ENCODE measurements at places on chromosomes 11 and 22.

GRCh38 chr22:44574640-44575380 lies 76.8 kb upstream of the RTL6 start:
- DNase-seq = no peak

GRCh38 chr22:30694640-30695350 lies at the start of gene OSBP2:
TSS of gene OSBP2 (plus strand) at chr22:30694874. CDS start at chr22:30694910, 36 bp downstream.
- peak; percentile 10 for DNase-seq

DNA sequence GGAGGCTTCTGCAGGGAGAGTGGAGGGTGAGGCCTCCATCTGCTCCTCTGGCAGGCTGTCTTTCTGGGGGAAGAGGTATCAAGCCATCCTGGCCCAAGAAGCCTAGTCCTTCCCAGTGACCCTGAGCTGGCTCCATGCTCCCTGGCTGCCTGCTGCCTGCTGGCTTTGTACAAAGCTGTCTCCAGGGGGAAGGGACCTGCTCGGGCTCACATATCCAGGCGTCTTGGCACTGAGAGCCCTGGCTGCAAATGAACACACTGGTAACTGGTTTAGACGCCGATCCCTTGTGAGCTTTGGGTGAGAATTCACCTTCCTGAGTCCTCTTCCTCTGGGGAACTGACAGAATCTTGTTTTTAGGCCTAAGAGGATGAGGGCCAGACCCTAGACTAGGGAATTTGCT lies 210.3 kb upstream of the ZBED5 start:
- DNase-seq = no peak

GRCh38 chr11:10401256-10401655 lies 53.8 kb upstream of the AMPD3 start:
- DNase-seq = no peak

- no peak for DNase-seq
Measured at GRCh38 chr11:72343006-72343756, 91.2 kb downstream of the CLPB start.

DNA sequence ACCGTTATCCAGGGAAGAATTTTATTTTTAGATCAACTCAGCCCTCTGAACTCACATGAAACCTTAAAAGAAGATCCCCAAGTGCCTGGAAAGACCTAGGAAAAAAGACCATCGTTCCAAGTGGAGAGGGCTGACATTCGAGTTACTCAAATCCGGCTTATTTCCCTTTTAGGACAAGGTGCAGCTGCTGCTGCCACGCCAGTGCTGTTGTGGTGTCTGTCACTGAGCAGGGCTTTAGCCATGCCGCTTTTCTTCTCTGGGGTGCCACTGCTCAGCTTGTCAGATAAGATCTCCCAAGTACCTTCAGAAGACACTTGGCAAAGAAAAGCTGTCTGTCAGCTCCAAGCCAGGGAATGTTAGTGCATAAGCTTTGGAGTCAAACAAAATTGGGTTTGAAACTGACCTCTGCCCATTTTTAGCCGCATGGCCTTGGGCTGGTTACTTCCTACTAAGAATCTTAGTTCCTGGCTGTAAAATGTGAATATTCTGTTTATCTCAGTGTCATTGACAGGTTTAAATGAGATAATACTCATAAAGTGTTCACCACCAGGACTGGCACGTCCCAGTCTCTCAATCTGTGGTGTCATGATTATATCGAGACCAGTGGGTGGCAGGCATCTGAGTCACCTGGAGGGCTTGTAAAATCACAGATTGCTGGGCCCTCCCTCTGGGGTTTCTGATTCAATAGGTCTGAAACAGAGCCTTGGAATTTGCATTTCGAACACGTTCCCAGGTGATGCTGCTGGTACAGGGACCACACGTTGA lies 117.5 kb downstream of the PKNOX2 start:
- no peak for DNase-seq

- DNase-seq = peak; percentile 35
Measured at GRCh38 chr22:39556970-39557841, 13.3 kb upstream of the CACNA1I start.

GRCh38 chr11:118163494-118163893 lies 10.9 kb upstream of the SCN4B start:
- no peak for DNase-seq

- no peak for DNase-seq
Measured at GRCh38 chr11:57680552-57680874, 12.6 kb downstream of the ZDHHC5 start.

GRCh38 chr11:10304495-10305261 lies at the start of gene ADM:
TSS of gene ADM (plus strand) at chr11:10305073. CDS start at chr11:10305701, 628 bp downstream.
- DNase-seq = peak; percentile 24

DNA sequence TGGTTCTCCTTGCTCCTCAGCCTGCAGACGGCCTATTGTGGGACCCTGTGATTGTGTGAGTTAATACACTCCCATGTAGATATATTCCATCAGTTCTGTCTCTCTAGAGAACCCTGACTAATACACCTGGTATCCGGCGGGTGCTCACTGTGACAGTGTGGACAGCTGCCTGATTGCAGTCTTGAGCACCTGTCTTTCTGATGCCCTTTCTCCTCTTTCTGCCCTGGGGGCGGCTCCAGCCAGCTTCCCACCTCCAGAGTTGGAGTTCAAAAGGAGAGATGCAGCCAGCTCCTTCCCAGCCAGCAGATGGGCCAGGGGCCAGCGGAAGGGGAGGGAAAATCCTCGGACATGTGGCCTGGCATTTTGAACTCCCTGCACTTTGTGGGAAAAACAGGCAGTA lies 15.0 kb downstream of the SMIM38 start:
- DNase-seq = no peak

DNA sequence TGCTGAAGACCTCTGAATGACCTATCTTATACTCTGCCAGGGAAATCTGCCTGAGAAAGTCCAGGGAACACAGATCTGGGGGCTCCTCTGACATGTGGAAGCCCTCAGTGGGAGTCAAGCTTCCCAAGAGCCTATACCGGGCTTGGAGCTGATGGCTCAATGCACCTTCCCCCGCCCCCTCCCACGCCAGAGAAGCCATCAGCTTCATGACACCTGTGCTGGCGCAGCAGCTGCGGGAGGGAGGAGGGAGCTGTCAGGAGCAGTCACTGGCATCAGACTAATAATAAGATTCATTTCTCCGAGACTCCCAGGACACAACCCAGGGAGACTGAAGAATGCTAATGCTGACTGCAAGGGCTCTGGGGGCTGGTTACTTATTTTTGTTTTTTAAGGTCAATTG lies 47.8 kb downstream of the SPATA19 start:
- DNase-seq = no peak

DNA sequence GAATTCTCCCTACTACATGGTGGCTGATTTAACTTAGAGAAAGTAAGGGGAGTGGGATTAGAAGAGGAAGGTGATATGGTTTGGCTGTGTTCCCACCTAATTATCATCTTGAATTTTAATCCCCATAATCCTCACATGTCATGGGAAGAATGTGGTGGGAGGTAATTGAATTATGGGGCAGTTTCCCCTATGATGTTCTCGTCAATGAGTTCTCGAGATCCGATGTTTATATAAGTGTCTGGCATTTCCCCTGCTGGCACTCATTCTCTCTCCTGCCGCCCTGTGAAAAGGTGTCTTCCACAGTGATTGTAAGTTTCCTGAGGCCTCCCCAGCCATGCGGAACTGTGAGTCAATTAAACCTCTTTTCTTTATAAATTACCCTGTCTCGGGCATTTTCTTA lies 169.3 kb downstream of the CASP12 start:
- DNase-seq = no peak

- no peak for DNase-seq
Measured at GRCh38 chr22:32527756-32528155, 53.1 kb downstream of the FBXO7 start.

- no peak for DNase-seq
Measured at GRCh38 chr11:87736928-87737327, 438.3 kb downstream of the RAB38 start.

GRCh38 chr11:10942620-10943019 lies 84.8 kb upstream of the ZBED5 start:
- DNase-seq = no peak

- no peak for DNase-seq
Measured at GRCh38 chr11:76592961-76593360, 77.6 kb downstream of the LRRC32 start.

GRCh38 chr22:22906907-22907550 lies 19.4 kb downstream of the IGLL5 start:
- no peak for DNase-seq

DNA sequence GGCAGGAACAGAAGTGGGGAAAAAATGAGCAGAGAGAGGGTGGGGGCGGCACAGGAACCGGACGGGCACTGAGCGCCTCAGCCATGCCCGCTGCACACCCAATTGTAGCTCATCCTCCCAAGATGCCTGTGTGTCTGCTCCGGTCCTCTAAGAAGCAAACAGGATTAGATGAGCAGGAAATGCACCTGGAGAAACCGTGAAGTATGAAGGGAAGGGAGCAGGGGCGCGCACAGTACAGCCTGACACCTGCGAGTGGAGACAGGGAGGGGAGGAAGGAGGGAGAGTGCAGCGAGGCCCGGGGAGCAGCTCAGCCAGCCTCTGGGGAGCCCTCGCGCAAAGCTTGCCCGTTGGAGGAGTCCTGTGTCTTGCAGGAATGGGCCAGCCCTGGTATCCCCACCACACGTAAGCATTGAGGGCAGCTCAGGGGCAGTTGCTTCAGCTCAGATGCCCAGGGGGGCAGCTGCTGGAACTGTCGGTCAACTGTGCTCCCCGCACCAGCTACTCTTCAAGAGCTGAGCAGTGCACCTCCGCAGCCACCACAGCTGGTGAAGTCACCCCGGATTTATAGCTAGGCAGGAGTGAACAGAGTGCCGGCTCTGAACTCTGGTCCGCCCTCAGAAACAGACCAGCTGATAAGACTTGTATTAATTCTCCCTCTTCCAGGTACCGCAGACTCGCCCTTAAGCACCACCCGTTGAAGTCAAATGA lies 7.0 kb downstream of the DNAJB13 start:
- no peak for DNase-seq

DNA sequence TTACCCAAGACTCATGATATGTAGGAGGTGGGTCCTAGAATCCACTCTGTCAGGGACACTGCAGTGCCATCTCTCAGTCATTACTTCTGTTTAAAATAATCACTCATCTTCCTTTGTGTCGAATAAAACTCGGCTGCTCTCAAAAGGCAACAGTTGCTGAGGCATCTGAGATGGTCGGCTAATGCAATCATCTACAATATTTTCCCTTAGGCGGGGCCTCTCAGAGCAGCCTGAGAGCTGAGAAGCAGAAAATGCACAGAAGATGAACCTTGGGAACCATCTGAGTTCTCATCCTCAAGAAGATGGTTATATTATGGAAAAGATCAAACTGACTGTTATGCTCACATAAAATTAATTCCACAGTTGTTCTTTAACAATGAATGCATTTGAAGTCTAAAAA lies 1518.2 kb upstream of the TENM4 start:
- no peak for DNase-seq

- DNase-seq = no peak
Measured at GRCh38 chr11:107666911-107667613, 44.8 kb downstream of the SLN start.

- no peak for DNase-seq
Measured at GRCh38 chr11:125140233-125140632, 24.3 kb upstream of the PKNOX2 start.

- DNase-seq = no peak
Measured at GRCh38 chr11:94923004-94923334, 50.4 kb downstream of the CWC15 start.

GRCh38 chr22:18048441-18048898 lies 24.1 kb upstream of the MICAL3 start:
- no peak for DNase-seq

DNA sequence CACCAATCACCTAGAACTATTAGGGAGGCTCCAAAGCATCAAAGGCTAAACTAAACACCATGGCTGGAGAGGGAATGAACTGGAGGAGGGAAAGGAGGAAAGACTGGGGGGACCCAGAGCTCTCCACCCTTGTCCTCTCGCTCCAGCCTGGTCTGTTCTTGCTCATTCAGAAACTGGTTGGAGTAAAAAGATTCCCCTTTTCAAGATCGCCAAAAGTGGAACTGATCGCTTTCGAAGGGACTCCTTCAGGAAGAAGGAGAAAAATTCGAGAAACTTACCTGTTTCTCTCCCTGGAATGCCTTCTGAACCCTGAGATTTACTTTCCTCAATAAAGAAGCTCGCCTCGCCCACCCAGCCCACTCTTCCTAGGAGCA lies 46.9 kb downstream of the OR4D9 start:
- no peak for DNase-seq

GRCh38 chr22:37254867-37255233 lies 10.8 kb upstream of the RAC2 start:
- no peak for DNase-seq

GRCh38 chr11:104422324-104422944 lies 258.5 kb upstream of the PDGFD start:
- DNase-seq = no peak

DNA sequence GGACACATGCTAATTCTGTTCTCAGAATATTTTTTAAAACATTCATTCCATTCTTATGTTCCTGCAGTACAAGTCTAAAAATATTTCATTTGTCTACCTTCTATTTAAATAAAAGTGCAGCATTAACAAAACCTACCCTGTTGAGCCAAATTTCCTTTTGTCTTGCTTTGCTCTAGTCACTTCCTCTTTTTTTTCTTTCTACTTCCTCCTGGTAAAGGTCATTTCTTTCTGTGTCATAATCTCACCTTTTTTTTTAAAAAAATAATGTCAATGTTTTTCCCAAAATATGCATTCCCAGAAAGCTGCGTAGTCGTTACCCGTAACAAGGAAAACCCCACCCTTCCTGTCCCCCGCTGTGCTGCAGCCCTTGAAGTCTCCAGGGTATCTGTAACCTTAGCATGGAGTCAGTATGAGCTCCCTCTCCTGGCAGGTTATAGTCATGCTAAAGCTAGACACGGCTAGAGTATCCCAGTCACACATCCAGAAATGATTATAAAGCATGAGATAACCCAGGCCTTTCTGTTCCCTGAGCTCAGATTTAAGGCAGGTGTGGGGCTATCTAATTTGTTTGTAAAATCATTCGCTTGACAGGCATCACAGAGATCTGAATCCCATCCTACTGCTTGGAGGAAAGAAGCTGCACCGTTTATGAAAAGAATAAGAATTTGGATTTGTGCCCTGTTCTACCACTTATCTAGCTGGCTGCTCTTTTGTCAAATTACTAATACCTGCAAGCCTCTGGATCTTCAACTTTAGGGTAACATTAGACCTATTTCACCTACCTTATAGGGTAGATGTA lies 51.1 kb upstream of the EED start:
- DNase-seq = peak; percentile 90

GRCh38 chr11:128146926-128147605 lies 440.3 kb downstream of the ETS1 start:
- DNase-seq = no peak

DNA sequence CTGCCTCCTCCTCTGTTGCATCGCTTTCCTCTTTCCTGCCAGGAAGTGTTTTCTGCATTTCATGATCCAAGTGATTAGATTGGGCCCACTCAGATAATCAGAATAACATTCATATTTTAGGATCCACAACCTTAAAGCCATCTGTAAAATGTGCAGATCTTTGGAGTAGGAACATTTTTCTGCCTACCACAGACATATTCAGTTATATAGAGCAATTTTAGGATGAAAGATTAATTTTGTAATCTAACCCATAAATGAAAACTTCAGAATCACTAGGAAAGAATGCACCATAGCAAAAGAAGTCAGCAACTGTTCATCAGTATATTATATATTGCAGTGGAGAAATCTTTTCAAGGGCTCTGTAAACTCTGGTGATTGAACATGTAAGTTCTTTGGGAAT lies 659.9 kb upstream of the LUZP2 start:
- no peak for DNase-seq

- DNase-seq = no peak
Measured at GRCh38 chr11:95762534-95762933, 27.0 kb downstream of the FAM76B start.
